ENCODE measurements at places on chromosomes 4 and X. TPM values are rescaled to one million over a fixed set of nuclear protein-coding genes. Genes with fewer than 3 reads are reported as not detected.

GLRA2 gene
- polyA plus RNA-seq: under 0.01 TPM

IL13RA1 gene
- 38.5 TPM for polyA plus RNA-seq

PLP1 gene
- polyA plus RNA-seq: 4.2 TPM

- DNase-seq: no peak
Observed at GRCh38 chr4:101914761-101915160, 124.2 kb downstream of the BANK1 start.

DNA sequence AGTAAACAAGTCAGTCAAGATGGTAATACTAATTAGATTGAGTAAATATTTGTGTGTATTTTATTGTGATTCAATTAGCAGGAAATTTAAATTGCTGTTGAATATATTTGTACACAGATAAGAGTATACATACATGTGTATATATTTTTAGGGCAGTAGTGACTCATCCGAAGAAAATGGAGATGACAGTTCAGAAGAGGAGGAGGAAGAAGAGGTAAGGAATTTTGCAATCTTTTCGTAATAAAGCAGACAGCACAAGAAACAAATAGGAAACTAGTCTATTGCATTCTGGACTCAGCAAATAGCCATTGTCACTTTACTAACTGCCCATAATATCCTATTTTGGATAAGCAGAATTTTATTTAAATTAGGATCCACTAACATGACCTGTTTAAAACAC, 6.6 kb downstream of the IBSP start:
- no peak for DNase-seq
